ENCODE measurements at places on chromosomes 4 and X.
A peak's percentile ranks its signal among the peaks of the same experiment; 100 is the strongest.

- no peak for DNase-seq
- no peak overlapping the region for H3K27ac ChIP-seq
- no peak overlapping the region for H3K4me3 ChIP-seq
- H3K36me3 ChIP-seq = no peaks in the 10 kb centered on the region
Observed at GRCh38 chr4:76504613-76505465, 69.8 kb downstream of the SHROOM3 start.

DNA sequence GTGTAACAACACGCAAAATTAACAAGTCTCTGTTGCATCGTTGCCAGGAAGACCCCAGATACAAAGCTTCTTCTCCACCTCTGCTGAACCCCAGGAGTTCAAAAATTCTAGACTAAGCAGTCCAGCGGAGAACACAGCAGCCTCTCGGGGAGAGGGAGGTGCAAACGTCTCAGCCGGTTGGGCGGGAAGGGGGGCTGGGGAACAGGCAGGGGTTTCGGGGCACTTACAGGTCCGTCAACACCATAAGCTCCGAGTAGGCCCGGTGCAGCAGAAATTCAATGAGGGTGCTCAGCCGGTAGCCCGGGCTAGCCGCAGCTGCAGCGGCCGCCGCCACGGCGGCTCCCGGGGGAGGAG is 394 bp downstream of the MED14 start:
- peak overlapping the region; percentile 90 for H3K27ac ChIP-seq
- H3K27me3 ChIP-seq = no peaks in the 10 kb centered on the region
- no peak for DNase-seq
- H3K36me3 ChIP-seq = no peaks in the 10 kb centered on the region

DNA sequence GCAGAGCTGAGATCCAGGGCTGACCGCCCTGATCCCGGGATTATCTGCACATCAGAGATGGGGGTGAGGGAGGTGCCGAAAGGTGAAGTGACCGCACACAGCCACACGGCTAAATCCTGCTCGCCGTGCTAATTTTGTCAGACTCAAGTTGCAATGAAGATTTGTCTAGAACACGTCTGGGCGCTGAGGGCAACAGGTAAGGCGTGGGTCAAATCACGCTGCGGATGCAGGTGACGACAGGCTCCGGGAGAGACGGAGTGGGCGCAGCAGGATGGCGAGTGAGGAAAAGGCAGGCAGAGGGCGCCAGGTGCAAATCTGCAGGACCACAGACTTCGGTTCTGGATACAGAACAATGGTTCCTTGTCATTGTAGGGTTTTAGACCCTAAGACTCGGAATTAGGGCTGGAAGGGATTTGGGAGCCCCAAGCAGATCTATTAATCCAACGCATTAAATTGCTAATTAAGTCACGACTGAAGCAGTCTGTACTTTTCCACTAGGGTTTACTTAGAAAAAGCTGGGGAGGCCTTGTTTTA is 1.9 kb upstream of the TBC1D14 start:
- no peak for DNase-seq
- peak overlapping the region; percentile 93 for H3K27ac ChIP-seq
- peaks cover 32% of the 10 kb centered on the region for H3K4me1 ChIP-seq
- H3K36me3 ChIP-seq = no peaks in the 10 kb centered on the region
- H3K27me3 ChIP-seq = no peaks in the 10 kb centered on the region

DNA sequence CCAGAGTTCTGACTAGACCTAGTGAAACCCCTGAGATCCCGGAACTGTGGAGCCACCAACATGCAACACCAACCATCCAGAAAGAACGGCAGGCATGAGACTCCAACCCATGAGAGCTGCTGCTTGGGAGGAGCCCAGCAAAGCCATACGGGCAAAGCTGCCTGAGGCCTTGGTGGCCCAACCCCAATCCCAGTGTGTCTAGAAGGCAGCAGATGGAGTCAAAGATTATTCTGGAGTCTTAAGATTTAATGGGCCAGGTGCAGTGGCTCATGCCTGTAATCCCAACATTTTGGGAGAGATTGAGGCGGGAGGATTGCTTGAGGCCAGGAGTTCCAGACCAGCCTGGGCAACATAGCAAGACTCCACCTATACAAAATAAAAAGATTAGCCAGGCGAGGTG is 49.2 kb upstream of the PDK3 start:
- DNase-seq = no peak
- H3K27me3 ChIP-seq = peaks cover 2% of the 10 kb centered on the region
- no peaks in the 10 kb centered on the region for H3K36me3 ChIP-seq
- H3K4me3 ChIP-seq = no peak overlapping the region

GRCh38 chrX:275476-275966 is 5.7 kb upstream of the PLCXD1 start:
- peak overlapping the region; percentile 49 for H3K4me3 ChIP-seq
- no peak for DNase-seq
- peaks cover 15% of the 10 kb centered on the region for H3K4me1 ChIP-seq
- H3K36me3 ChIP-seq = no peaks in the 10 kb centered on the region

GRCh38 chrX:133838761-133839676 is 146.4 kb downstream of the GPC3 start:
- no peaks in the 10 kb centered on the region for H3K27me3 ChIP-seq
- H3K4me3 ChIP-seq = no peak overlapping the region
- no peak for DNase-seq
- no peak overlapping the region for H3K27ac ChIP-seq

GRCh38 chr4:153520227-153520626 is 54.1 kb downstream of the TMEM131L start:
- no peak overlapping the region for H3K4me3 ChIP-seq
- DNase-seq = no peak
- no peaks in the 10 kb centered on the region for H3K27me3 ChIP-seq
- H3K4me1 ChIP-seq = peaks cover 53% of the 10 kb centered on the region

DNA sequence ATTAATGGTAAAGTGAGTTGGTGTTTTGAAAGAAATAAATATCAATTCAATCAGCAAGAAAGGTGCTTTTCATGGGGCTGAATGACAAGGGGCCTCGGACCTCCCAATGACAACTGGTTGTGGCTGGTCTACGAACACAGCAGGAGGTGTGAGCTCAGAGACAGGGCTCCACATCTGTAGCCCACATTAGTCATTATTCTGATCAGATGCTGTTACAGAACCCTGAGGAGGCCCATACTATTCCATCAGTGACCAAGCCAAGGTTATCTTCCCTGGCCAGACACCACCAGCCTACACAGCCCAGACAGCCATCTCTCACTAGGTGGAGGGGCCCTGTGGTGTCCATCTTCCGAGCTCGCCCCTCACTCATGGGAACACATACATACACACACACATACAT is 168.8 kb downstream of the SH3KBP1 start:
- no peaks in the 10 kb centered on the region for H3K36me3 ChIP-seq

DNA sequence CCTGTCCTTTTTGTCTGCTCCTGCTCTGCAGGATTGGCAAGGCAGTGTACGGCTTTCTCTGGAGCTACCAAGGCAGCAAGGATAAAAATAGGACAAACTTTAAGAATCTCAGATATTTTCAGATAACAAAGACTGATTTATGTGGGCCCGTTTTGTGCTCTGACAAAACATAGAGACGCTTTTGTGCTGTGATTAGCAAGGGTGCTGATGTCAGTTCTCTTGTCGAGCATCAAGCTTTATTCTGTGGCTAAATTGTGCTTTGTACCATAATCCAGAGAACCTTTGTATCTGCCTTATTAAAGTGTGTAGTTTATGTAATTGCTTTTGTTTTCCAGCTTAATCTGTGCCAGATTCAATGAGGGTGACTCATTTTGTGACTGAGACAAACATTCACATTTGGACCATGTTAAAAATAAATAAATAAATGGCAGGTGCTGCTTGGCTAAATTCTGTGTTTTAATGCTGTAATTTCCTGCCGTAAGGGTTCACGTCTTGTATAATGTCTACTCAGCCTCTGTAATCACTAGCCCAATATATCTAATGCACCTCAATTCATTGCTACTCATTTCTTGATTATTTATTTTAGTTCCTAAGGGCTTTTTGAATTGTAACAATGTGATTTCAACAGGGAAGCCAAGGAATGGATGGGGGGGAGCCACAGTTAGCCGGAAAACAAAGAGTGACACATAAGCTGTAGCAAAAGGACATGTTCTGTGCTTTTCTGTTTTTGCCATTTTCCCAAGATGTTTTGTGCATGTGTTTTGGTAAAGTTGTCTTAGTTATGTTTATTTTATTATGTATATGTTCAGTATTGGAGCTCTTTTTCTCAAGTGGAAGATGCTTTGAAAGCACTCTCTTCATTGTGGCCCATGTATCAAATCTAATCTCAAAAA is 75.1 kb downstream of the GAB1 start:
- no peak for DNase-seq
- peak overlapping the region; percentile 48 for H3K27ac ChIP-seq
- no peak overlapping the region for H3K4me3 ChIP-seq
- H3K4me1 ChIP-seq = peaks cover 66% of the 10 kb centered on the region
- no peaks in the 10 kb centered on the region for H3K36me3 ChIP-seq
- H3K27me3 ChIP-seq = no peaks in the 10 kb centered on the region

GRCh38 chr4:87560802-87561201 is 31.6 kb upstream of the SPARCL1 start:
- H3K27ac ChIP-seq = no peak overlapping the region
- no peak overlapping the region for H3K4me3 ChIP-seq
- H3K4me1 ChIP-seq = no peaks in the 10 kb centered on the region
- H3K27me3 ChIP-seq = no peaks in the 10 kb centered on the region
- no peak for DNase-seq
- H3K36me3 ChIP-seq = no peaks in the 10 kb centered on the region

- no peak overlapping the region for H3K27ac ChIP-seq
- no peak overlapping the region for H3K4me3 ChIP-seq
- H3K4me1 ChIP-seq = no peaks in the 10 kb centered on the region
Observed at GRCh38 chr4:76790377-76790776, 107.6 kb downstream of the SOWAHB start.

GRCh38 chrX:53071064-53071463 is 11.1 kb upstream of the TSPYL2 start:
- no peak overlapping the region for H3K4me3 ChIP-seq
- DNase-seq = no peak
- H3K36me3 ChIP-seq = no peaks in the 10 kb centered on the region
- H3K4me1 ChIP-seq = peaks cover 10% of the 10 kb centered on the region
- peak overlapping the region; percentile 85 for H3K27ac ChIP-seq
- H3K27me3 ChIP-seq = no peaks in the 10 kb centered on the region

- H3K4me3 ChIP-seq = no peak overlapping the region
- H3K4me1 ChIP-seq = no peaks in the 10 kb centered on the region
- H3K27ac ChIP-seq = no peak overlapping the region
Observed at GRCh38 chr4:15735536-15735935, 32.7 kb downstream of the BST1 start.

GRCh38 chr4:15926486-15926885 is 12.1 kb downstream of the FGFBP1 start:
- H3K27me3 ChIP-seq = no peaks in the 10 kb centered on the region
- DNase-seq = no peak
- no peaks in the 10 kb centered on the region for H3K4me1 ChIP-seq
- H3K27ac ChIP-seq = no peak overlapping the region
- H3K4me3 ChIP-seq = no peak overlapping the region

DNA sequence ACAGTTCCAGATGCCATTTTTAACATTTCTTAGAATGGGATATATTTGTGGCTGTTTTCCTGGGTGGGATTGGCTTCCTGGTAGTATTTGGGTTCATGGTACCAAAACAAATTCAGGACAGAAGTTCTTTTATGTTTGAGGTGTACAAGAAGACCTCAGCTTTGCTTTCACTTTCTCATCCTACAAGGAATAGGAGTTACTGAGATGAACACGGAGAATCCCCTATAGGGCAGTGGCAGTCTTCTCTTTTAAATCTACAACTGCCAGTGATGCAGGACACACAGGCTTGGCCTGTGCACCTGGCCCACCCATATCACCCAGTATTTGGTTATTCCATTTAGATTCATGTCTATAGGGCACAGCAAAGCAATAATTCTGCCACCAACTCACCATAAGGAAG is 35.2 kb downstream of the SLC10A7 start:
- no peaks in the 10 kb centered on the region for H3K36me3 ChIP-seq
- no peak overlapping the region for H3K27ac ChIP-seq
- no peaks in the 10 kb centered on the region for H3K27me3 ChIP-seq
- no peak overlapping the region for H3K4me3 ChIP-seq
- H3K4me1 ChIP-seq = no peaks in the 10 kb centered on the region

- no peaks in the 10 kb centered on the region for H3K36me3 ChIP-seq
- no peaks in the 10 kb centered on the region for H3K4me1 ChIP-seq
- no peak for DNase-seq
- no peak overlapping the region for H3K4me3 ChIP-seq
- H3K27ac ChIP-seq = no peak overlapping the region
- H3K27me3 ChIP-seq = peaks cover 23% of the 10 kb centered on the region
Observed at GRCh38 chr4:3797831-3798790, 31.9 kb downstream of the ADRA2C start.

- H3K4me3 ChIP-seq = no peak overlapping the region
- no peaks in the 10 kb centered on the region for H3K27me3 ChIP-seq
- DNase-seq = no peak
- no peaks in the 10 kb centered on the region for H3K4me1 ChIP-seq
- no peaks in the 10 kb centered on the region for H3K36me3 ChIP-seq
- H3K27ac ChIP-seq = no peak overlapping the region
Observed at GRCh38 chrX:17242470-17242869, 132.5 kb upstream of the NHS start.

- H3K4me1 ChIP-seq = no peaks in the 10 kb centered on the region
- no peak overlapping the region for H3K4me3 ChIP-seq
- no peak overlapping the region for H3K27ac ChIP-seq
- DNase-seq = no peak
- no peaks in the 10 kb centered on the region for H3K27me3 ChIP-seq
Observed at GRCh38 chr4:56286763-56287162, 100.5 kb downstream of the AASDH start.

GRCh38 chr4:28209371-28209924 is 1348.8 kb downstream of the STIM2 start:
- no peaks in the 10 kb centered on the region for H3K4me1 ChIP-seq
- DNase-seq = no peak
- H3K27me3 ChIP-seq = no peaks in the 10 kb centered on the region
- H3K27ac ChIP-seq = no peak overlapping the region
- no peaks in the 10 kb centered on the region for H3K36me3 ChIP-seq

DNA sequence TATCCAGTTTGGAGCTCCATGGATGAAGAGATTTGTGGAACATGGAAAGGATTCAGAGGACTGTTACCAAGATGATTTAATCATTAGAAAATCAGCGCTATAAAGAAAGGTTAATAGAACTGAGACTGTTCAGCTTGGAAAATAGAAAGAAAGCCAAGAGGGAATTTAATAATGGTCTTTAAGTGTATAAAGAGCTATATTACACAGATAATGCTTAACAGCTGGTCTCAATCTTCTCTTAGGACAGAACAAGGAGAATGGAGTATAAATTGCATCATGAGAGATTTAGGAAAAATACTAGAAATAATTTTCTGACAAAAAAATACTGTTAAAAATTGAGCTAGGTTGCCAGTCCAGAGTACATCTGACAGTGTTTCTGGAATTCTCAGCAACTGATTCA is 91.3 kb upstream of the MAGEC2 start:
- no peaks in the 10 kb centered on the region for H3K36me3 ChIP-seq
- no peak for DNase-seq
- no peaks in the 10 kb centered on the region for H3K27me3 ChIP-seq
- H3K4me1 ChIP-seq = no peaks in the 10 kb centered on the region
- no peak overlapping the region for H3K27ac ChIP-seq

- H3K27ac ChIP-seq = no peak overlapping the region
- no peaks in the 10 kb centered on the region for H3K4me1 ChIP-seq
- no peaks in the 10 kb centered on the region for H3K27me3 ChIP-seq
Observed at GRCh38 chrX:135484641-135485289, 35.7 kb upstream of the INTS6L start.

GRCh38 chr4:80811406-80811805 is 219.1 kb upstream of the BMP3 start:
- H3K4me3 ChIP-seq = no peak overlapping the region
- no peaks in the 10 kb centered on the region for H3K27me3 ChIP-seq
- H3K36me3 ChIP-seq = no peaks in the 10 kb centered on the region
- no peak for DNase-seq
- no peak overlapping the region for H3K27ac ChIP-seq

- no peaks in the 10 kb centered on the region for H3K36me3 ChIP-seq
- no peak overlapping the region for H3K27ac ChIP-seq
- DNase-seq = no peak
- no peaks in the 10 kb centered on the region for H3K4me1 ChIP-seq
Observed at GRCh38 chr4:93897559-93897958, 69.0 kb downstream of the ATOH1 start.
